ENCODE measurements at places on chromosomes 11 and 22.

GRCh38 chr22:33013531-33014162 is 44.5 kb downstream of the SYN3 start:
- no peak for DNase-seq

DNA sequence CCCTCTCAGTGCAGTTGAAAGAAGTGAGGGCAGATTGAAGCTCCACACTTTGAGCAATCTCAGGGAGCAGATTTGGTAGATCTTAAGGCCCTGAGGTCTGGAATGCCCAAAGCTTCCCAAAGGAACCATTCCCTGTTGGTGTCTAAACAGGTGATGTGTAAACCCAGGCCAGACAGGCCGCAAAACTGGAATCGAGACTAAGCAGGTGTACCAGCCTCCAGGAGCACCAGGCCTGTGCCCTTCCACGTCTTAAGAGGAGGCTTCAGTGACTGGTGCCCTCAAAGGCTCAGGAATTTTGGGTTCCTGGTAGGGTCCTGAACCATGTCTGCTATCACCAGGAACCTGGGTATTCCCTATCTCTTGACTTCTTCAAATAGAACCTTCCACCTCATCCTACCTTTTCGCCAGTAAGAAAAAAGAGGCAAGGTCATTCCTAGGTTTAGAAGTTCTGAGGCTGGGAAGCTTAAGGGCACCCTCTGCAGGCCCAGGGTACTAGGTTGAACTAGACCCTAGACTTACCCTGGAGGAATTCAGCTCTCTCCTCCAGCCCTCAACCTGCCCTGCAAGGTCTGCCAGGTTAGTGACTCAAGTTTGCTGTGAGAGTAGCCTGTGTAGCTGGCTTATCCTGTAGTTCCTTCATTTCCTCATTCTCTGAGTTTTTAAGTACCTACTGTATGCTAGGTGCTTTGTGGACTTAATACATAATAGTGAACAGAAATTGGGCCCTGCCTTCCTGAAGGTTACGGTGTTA is 100.0 kb upstream of the NNMT start:
- DNase-seq, result no peak

GRCh38 chr11:122646549-122647340 is 8.8 kb upstream of the UBASH3B start:
- DNase-seq, result no peak

DNA sequence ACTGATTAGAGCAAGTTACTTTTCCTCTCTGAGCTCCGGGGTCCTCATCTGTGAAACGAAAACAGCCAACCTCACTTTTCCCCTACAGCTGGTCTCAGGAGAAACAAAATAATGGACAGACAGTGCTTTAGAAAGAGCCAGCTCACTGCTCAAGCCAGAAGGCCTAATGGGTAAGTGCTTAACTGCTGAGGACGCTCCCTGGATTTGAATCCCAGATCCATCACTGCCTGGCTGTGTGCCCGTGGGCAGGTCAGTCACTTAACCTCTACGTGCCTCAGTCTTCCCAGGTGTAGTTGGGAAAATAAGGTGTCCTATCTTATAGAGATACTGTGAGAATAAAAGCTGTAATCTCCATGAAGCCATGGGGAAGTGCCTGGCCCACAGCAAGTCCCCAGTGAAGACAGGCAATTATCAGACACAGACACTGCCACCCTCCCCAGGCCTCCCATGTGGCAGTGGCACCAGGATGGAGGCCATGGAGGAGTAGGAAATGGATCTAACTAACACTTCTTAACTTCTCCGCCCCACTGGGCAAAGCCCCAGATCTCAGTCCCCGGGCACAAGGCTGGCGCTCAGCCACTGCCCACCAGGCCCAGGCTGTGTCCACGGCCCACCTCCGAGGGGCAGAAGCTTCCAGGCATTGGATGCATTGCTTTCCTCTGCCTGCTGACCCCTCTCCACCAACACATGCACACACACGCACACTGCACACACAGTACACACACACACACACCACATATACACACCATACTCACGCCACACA is 9.2 kb downstream of the TP53I11 start:
- DNase-seq, result no peak

- peak; percentile 11 for DNase-seq
These were observed 701 bp downstream of the TMEM216 start for GRCh38 chr11:61392981-61393595.

DNA sequence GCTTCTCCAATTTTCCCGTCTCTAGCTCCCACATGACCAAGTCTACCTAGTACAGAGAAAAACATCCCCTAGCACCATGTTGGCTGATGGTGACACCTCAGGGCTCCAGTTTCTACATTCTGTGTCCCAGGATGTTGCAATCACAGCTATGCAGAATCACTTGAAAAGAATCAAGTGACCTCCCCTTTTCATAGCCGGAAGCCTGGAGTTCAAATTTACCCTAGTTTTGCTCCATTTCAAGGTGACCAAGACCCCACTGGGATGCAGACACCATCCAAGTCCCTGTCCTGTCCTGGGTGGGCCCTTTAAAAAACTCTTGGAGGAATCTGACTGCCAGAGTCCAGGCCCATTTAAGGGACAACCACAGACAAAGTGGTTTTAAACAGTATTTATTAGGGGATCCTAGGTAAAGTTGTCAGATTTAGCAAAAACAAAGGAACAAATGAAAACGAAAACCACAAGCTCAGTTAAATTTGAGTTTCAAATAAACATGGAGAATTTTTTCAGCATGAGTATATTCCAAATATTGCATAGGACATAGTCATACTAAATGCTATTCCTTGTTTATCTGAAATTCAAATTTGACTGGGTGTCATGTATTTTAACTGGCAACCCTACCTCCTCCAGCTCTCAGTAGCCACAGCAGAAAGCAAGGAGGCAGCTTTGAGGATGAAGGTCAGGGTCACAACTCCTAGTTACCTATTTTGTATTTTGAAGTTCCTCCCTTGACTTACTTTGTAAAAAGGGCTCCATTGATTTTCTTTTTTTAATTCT is 52.4 kb downstream of the MIAT start:
- DNase-seq, result no peak

DNA sequence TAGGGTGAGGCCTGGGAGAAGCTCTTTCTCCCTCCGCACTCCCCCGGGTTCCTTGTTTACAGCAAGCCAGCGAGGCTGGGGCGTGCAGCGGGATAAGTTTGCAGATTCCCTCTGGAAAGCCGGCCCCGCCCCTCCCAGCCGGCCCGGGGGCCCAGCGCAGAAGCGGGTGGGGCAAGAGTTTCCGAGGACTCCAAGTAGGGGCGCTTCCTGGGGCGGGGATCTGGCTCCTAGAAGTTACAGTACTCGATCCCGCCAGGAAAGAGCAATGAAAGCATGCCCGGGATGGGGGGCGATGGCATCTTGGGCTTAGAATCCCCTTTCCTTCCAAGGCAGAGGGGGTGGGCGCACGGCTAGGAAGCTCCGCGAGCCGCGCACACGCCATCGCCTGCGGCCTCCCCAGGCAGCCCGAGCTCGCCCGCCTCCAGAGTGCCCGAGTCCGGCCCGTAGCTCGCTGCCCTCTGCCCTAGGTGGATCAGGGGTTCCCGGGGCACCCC is 385 bp downstream of the TST start:
- no peak for DNase-seq

GRCh38 chr11:69403556-69404215 is 77.8 kb upstream of the LINC01488 start:
- DNase-seq, result no peak

- no peak for DNase-seq
These were observed 4.1 kb downstream of the SAC3D1 start for GRCh38 chr11:65045061-65045460.

- peak; percentile 15 for DNase-seq
These were observed 356 bp downstream of the TYMP start for GRCh38 chr22:50529416-50529896.

DNA sequence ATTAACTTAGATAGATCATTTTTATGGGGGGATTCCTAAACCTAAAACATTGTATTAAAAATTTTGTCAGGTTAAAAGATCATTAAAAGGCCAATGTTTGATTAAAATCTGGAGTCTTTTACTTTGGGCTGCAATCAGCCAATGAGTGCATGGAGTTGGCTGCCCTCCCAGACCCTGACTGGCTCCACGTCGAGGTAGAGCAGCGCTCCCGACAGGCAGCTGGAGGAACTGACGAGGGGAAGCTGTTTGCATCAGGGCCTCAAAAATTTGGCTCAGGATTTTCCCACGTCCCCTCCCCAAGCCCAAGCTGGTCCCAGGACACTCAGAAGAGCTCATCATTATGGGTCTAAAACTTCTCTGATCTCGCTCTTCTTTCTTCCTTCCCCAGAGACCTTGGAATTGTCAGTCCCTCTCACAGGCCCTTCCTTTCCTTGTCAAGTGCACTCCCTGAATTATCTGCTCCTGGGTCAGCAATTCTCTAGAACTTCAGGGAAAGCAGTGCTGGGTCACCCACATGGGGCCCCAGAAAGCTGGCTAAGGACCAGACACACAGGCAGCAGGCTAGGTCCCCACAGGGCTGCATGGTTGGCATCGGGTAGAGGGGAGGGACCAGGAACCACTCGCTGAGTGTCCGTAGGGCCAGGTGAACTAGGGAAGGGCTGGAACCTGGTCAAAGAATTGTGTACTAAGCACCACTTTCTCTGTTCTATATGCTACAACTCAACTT is 119.6 kb upstream of the IGLL5 start:
- DNase-seq, result no peak

GRCh38 chr22:45757068-45757467 is 85.4 kb downstream of the ATXN10 start:
- no peak for DNase-seq

- no peak for DNase-seq
These were observed 188.7 kb downstream of the MIAT start for GRCh38 chr22:26846076-26846475.

DNA sequence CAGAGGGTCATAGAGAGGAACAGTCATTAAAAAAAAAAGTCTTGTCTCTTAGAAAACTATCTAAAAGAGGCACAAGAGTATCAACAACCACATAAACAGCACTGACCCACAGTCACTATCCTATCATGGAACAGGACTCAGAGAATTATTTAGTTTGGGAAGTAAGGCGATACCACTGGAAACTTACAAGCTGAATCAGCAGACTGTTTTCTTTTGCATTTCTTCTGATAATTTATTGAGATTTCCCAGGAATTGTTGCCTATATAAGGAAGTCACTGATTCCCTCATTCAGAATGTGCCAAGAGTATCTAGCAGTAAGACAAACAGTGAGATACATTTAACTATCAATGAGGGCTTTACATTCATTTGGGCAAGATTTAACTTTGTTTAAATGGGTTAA is 304.1 kb downstream of the GUCY1A2 start:
- no peak for DNase-seq

DNA sequence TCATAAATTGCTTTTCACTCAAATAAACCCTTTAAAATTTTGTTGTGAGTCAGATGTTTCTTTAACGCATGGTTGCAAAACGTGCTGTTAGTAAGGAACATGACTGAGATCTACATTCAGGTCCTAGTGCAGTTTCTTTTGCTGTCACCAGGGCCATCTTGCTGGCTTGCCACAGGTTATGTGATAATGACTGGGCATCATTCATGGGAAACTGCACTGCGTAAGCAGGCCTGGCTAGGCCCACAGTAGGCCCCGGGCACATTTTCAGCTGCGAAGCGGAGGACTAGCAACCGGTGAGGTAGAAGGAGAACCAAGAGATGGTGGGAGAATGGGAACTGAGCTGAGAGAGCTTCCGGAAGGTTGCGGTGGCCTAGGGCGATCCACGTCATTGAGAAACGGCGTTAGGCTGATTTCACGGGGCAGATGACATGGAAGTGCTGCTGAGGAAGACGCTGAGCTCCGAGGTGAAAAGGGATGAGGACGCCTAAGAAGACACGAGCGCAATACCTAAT is 3.2 kb upstream of the KLHDC7B start:
- no peak for DNase-seq

DNA sequence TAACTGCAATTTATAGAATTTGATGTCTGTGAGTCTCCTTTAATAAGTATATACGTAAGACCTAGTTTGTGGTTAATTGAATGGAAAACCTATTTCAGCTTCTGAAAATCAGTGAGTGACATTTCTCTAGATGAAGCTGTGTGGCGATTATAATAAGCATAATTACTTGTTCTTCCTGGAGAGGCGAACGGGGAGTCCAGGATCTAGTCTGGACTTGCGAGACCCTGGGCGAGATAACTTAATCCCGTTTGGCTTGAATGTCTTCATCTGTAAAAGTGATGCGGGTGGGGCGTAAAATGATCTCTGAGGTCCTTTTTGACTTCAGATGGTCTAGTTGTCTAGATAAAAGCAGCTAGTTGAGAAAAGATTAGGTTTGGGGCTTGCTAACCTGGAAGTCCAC is 1.1 kb downstream of the PRRG4 start:
- DNase-seq, result no peak

DNA sequence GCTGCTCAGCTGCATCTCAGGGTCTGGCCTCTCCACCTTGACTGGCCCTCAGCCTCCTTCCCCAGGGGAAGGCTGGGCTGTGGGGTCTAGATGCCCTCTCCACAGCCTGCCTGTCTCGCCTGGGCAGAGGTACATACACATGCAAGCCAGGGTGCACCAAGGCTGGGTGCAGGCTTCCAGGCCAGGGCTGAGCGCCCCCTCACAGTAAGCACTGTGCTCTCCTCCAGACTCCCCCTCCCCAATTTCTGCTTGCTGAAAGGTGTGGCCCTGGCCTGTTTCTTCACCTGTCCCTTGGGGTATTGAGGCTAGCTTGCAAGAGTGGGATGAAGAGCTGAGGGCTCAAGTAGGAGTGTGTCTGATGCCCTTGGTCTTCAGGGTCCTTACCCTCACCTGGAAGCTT is 22.5 kb downstream of the RELT start:
- no peak for DNase-seq

- no peak for DNase-seq
These were observed 105.4 kb downstream of the TTC28 start for GRCh38 chr22:28574159-28574788.

GRCh38 chr11:19869946-19870589 is 157.4 kb downstream of the NAV2 start:
- no peak for DNase-seq

DNA sequence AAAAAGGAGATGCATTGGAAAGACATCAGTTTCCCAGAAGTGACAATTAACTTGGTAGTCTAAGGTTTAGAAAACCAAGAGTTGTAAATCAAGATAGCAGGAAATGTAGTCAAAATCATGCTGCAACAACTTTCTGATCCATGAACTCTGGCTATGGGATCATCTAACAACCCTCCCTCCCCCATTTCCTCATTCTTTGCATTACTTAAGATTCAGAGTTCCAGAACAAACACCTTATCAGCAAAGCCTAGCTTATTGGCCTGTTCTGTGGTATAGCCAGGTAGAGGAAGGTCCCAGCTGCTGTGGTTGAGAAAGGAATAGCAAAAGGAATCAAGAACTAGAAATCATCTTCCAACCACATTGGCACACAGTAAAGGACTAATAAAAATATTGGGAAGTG is 651.1 kb downstream of the METTL15 start:
- no peak for DNase-seq

Data from stimulated activated CD4-positive, alpha-beta T cell treated with anti-CD3 and anti-CD28 coated beads, Interleukin-4, amount 100 ng/mL, for 1 hour (primary cell).